HS-27A (cell line): ENCODE measurements at places on chromosomes 2 and 18.

DNA sequence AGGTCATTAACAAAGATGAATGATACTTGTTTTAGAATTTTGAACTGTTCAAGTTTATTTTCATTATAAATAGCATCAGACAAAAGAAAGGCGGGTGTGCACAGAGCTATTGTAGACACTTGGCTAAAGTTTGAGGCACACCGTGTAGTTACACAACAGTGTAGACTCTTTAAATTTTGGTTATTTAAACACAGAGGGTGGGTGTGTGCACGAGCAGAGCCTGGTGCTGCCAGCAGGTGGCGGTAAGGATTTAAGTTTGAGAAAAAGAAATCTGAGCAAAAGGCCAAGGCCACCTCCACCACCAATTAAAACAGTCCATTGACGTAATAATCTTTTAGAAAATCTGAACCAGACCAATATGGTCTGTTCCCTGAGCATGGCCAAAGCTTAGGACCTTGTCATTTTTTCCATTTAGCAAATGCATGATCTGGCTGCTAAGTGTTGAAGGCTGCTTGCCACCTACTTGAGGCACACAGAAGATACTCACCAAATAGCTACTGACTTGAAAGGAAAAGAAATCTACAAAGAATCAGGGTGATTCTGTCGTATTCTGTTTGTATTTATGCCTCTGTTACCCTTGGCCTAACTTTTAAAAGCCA is 14.3 kb downstream of the COPS7B start:
- DNase-seq: no peak

- no peak for DNase-seq
These were observed 5.3 kb upstream of the ERICH2 start for GRCh38 chr2:170764880-170765261.

DNA sequence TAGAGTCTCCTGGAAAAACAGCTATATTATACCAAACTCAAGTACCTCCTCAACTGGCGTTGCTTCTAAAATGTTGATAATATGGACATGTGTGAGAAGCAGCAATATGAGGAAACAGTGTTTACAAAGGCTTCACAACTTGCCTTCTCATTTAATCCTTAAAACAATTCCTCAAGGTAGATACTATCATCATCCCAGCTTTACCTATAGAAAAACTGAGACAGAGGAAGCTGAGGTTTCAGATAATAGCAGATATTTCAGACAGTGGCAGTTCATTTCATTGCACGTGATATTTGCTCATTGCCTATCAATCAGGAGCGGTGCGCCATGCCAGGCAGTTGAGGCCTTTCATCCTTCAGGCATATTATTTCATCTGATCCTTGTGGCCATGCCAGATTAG is 8.3 kb downstream of the GALNT5 start:
- DNase-seq: no peak

- no peak for DNase-seq
These were observed 214.2 kb downstream of the PTGR3 start for GRCh38 chr18:74994502-74995418.

- no peak for DNase-seq
These were observed 608.8 kb downstream of the ADCYAP1 start for GRCh38 chr18:1513519-1513918.
